ENCODE measurements at places on chromosomes 16 and 17.
A peak's percentile ranks its signal among the peaks of the same experiment; 100 is the strongest.

- DNase-seq, result no peak
Observed at GRCh38 chr17:28392491-28392890, 13.5 kb downstream of the SLC46A1 start.

- no peak for DNase-seq
Observed at GRCh38 chr16:53666786-53667415, 36.8 kb downstream of the RPGRIP1L start.

GRCh38 chr16:88739139-88739976 lies 33.1 kb downstream of the CTU2 start:
- DNase-seq, result no peak

GRCh38 chr17:77496401-77496801 lies 355.6 kb downstream of the SEC14L1 start:
- no peak for DNase-seq

DNA sequence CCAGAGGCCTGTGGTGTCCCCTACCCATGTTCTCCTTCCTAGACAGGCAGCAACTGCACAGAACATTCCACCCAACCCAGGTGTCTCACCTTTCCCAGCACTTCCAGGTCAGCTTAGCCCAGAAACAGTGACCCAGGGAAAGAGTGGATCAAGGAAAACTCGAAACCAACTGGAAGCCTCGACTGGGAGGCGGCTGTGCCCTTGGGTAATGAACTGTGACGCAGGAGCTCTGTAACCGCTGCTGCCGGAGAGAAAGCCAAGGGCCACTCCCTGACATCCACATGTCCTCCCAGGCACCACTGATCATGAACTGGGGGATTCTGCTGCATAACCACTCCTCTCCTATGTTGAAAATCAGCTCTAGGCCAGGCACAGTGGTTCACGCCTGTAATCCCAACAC lies 34.4 kb downstream of the WDR59 start:
- DNase-seq, result no peak

GRCh38 chr16:85947230-85948137 lies 48.5 kb downstream of the IRF8 start:
- peak; percentile 75 for DNase-seq

DNA sequence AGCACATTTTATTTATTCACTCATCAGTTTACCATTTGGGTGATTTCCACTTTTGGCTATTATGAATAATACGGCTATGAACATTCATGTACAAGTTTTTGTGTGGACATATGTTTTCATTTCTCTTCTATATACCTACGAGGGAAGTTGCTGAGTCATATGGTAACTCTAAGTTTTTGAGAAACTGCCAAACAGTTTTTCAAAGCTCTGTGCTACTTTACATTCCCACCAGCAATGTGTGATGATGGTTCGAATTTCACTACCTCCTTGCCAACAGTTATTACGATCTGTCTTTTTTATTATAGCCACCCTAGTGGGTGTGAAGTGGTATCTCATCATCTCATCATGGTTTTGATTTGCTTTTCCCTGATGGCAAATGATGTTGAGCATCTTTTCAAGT lies 63.7 kb upstream of the MRTFB start:
- DNase-seq, result no peak

- DNase-seq, result no peak
Observed at GRCh38 chr16:76943921-76944320, 247.1 kb upstream of the MON1B start.

GRCh38 chr17:3985846-3986245 lies 21.6 kb upstream of the ATP2A3 start:
- no peak for DNase-seq

GRCh38 chr16:66454751-66455150 lies 27.7 kb downstream of the BEAN1 start:
- DNase-seq, result no peak

DNA sequence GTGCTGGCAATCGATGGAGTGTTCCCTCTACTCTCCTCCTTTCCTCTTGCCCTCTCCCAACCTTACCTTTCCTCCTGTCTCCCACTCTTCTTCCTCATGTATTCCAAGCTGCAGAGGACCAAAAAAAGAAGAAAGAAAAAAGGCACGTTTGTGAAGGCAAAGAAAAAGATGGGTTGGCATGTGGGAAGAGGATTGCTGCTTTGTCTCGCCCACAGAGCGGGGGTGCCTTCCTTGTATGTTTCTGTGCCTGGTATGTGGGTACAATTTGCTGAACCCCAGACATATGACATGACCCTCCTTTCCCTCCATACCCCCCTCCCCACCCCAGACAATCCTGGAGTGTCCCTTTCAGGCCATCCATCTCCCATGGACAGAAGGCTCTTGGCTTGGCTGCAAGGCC lies 13.1 kb upstream of the CTCF start:
- DNase-seq, result no peak
